ENCODE measurements at places on chromosomes 3 and 15. TPM values are rescaled to one million over a fixed set of nuclear protein-coding genes. Genes with fewer than 3 reads are reported as not detected.

DNA sequence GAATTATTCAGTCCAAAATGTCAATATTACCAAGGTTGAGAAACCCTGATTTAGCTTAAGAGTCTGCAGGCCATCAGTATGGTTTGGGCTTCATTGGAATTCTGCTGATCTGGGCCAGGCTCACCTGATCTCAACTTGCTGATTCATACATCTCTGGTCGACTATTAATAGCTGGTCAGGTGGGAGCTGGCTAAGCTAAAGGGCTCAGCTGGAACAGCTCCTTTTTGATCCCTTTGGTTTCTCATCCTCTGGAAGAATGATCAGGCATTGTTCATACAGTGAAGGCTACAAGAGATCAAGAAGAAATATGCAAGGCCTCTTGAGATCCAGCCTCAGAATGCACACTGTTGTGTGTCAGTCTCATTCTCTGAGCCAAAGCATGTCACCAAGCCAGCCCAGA lies 123.3 kb upstream of the MME start:
- DNase-seq = no peak
- no peaks in the 10 kb centered on the region for H3K27me3 ChIP-seq
- peaks cover 5% of the 10 kb centered on the region for H3K4me1 ChIP-seq
- peaks cover 4% of the 10 kb centered on the region for H3K36me3 ChIP-seq

GRCh38 chr3:39601241-39601640 lies 133.8 kb downstream of the MOBP start:
- DNase-seq = no peak
- no peak overlapping the region for H3K27ac ChIP-seq

The GHRL gene
- 0.96 TPM for total RNA-seq

The SLC2A2 gene
- total RNA-seq = not detected

The ACP3 gene
- total RNA-seq = 27.8 TPM

All from mesothelial cell of epicardium (in vitro differentiated cells).